ENCODE measurements at places on chromosomes 11 and 22.

- peak; percentile 59 for DNase-seq
Observed at GRCh38 chr11:110525883-110526282, 96.1 kb downstream of the FDX1 start.

- no peak for DNase-seq
Observed at GRCh38 chr22:44755417-44755816, 3.0 kb downstream of the ARHGAP8 start.

GRCh38 chr11:61157743-61158142, 3.5 kb downstream of the VPS37C start:
- no peak for DNase-seq

DNA sequence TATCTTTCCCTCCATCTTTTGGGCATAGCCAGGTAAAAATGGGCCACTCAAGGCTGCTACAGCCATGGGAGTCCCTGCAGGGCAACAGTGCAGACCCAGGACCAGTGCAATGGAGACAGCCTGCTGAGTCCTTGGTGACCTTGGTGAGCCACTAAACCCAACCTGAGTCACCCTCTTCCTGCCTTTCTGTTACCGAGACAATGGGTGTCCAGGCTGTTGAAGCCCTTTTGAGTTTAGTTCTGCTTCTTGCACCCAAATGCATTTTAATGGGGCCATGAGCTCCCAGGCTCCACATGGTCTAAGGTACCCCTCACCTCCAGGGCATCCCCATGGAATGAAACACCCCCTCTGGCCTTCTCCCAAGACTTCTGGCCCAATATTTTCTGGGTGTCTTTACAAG, 874 bp upstream of the PLAAT4 start:
- DNase-seq, result peak; percentile 28

DNA sequence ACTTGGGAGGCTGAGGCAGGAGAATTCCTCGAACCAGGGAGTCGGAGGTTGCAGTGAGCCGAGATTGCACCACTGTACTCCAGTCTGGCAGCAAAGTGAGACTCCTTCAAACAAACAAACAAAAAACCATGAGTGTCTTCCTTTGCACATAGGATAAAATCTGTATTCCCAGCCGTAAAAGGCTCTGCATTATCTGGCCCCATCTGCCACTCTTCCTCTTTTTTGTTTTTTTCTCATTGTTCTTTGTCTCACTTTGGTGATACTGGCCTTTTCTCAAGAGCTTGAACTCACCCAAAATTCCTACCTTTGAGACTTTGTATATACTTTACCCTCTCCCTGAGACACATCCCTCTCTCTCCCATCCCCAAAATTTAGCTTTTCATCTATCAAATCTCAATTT, 17.6 kb downstream of the FDX1 start:
- DNase-seq, result no peak
